HFFc6 (cell line): ENCODE measurements at places on chromosomes 6 and 20.

DNA sequence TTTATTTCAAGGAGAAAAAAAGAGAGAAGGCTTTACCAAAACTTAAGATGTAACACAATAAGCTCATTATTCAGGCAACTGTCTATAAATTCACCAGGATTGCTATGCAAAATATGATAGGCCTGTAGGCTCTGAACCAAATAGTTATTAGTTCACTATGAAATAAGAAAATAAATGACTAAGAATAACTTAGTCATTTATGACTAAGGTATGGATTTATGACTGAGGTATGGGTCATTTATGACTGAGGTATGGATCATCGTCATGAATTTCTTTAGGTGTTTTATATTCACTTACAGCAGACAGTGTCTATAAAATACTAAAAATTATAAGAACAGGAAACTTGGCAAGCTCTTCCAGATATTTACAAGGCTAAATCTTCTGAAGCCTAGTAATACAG lies 52.1 kb upstream of the SNX9 start:
- H3K27ac ChIP-seq, result 0 out of 2 replicates have a peak overlapping the region, but pooled peaks have one; percentile 31
- H3K4me3 ChIP-seq, result no peak overlapping the region
- peak; percentile 51 for DNase-seq
- peaks cover 63% of the 10 kb centered on the region for H3K4me1 ChIP-seq
- H3K36me3 ChIP-seq, result no peaks in the 10 kb centered on the region; the same call in 1 of the 2 replicates

- H3K4me3 ChIP-seq, result no peak overlapping the region
- H3K36me3 ChIP-seq, result peaks cover 17% of the 10 kb centered on the region
- H3K27ac ChIP-seq, result no peak overlapping the region
- no peaks in the 10 kb centered on the region for H3K27me3 ChIP-seq
Measured at GRCh38 chr6:75620381-75621304, 19.0 kb downstream of the SENP6 start.

DNA sequence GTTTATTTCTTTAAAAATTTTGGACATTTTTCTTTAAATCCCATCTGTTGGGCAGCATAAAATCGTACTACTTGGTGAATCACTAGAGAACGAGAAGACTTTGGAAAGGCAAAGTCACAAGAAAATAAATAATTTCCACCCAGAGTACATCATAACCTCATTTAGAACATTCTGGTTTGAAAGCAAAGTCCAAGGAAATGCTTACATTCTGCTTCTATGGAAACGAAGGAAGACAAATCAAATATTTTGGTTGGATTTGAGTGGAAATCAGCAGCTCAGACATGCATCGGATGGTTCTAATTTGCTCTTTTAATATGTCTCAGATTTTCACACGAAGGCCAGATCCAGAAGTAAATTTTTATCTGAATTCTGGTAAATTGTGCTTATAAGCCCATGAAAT lies 60.7 kb upstream of the LTV1 start:
- H3K4me3 ChIP-seq, result no peak overlapping the region
- H3K27ac ChIP-seq, result no peak overlapping the region
- DNase-seq, result no peak
- no peaks in the 10 kb centered on the region; the same call in 1 of the 2 replicates for H3K27me3 ChIP-seq

GRCh38 chr20:60046436-60046835 lies 88.2 kb downstream of the CDH26 start:
- H3K4me3 ChIP-seq, result peak overlapping the region; percentile 59
- peaks cover 74% of the 10 kb centered on the region for H3K4me1 ChIP-seq
- H3K36me3 ChIP-seq, result peaks cover 15% of the 10 kb centered on the region
- peak overlapping the region; percentile 92 for H3K27ac ChIP-seq

- H3K36me3 ChIP-seq, result no peaks in the 10 kb centered on the region
- no peak for DNase-seq
- H3K27me3 ChIP-seq, result peaks cover 1% of the 10 kb centered on the region
Measured at GRCh38 chr20:13278812-13279570, 57.9 kb downstream of the ISM1 start.

- DNase-seq, result no peak
- no peak overlapping the region for H3K4me3 ChIP-seq
- H3K36me3 ChIP-seq, result peaks cover 8% of the 10 kb centered on the region
- peaks cover 4% of the 10 kb centered on the region for H3K27me3 ChIP-seq
Measured at GRCh38 chr6:73679009-73679408, 17.0 kb upstream of the CD109 start.

GRCh38 chr20:56323656-56324055 lies 35.1 kb upstream of the FAM210B start:
- H3K27me3 ChIP-seq, result no peaks in the 10 kb centered on the region; the same call in 1 of the 2 replicates
- no peak for DNase-seq
- no peak overlapping the region for H3K4me3 ChIP-seq
- H3K36me3 ChIP-seq, result no peaks in the 10 kb centered on the region
- H3K4me1 ChIP-seq, result no peaks in the 10 kb centered on the region

GRCh38 chr6:130848945-130849344 lies 21.7 kb downstream of the SMLR1 start:
- DNase-seq, result no peak
- H3K4me1 ChIP-seq, result peaks cover 54% of the 10 kb centered on the region
- no peaks in the 10 kb centered on the region; the same call in none of the 2 replicates for H3K27me3 ChIP-seq
- H3K4me3 ChIP-seq, result no peak overlapping the region
- no peak overlapping the region for H3K27ac ChIP-seq

DNA sequence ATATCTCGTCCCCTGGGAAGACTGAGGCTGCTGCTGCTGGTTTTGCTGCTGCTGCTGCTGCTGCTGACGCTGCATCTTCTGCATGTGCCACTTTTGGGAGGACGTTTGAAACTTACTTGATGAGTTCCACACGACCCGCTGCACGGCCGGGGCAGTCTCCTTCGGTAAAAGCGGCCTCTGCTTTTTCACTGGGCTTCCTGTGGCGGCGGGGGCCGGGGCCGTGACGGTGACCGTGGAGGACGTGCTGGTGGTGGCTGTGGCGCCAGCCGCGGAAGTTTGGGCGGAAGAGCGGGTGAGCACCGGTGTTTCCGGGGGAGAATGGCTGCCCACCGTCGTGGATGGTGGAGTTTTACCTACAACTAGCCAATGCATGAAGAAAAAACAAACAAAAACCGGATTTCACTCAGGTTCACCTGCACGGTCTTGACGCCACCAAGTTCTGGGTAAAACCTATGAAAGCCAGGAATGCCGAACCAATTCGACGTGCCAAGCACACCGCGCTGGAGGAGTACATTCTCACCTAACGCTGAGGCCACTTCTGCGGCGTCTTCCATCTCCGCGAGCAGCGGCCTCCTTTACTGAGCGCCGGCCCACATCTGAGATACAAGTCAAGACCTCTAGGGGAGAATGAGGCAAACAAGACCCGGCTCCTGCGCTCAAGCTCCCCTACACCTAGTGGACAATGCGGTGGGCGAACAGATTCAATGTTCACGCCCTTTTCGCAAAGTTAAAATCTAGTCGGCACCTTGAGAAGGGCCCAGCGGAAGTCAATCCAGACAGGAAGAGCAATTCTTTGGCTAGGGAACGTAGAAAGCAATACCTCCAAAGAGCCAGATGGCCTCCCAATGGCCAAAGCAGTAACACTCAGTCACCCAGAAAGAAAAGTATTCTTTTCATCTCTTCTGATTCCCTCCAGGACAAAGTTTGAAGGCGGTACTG lies 117.5 kb downstream of the ZMYND8 start:
- H3K27ac ChIP-seq, result no peak overlapping the region
- peaks cover 8% of the 10 kb centered on the region; the same call in 1 of the 2 replicates for H3K4me1 ChIP-seq
- no peak for DNase-seq
- no peaks in the 10 kb centered on the region for H3K27me3 ChIP-seq
- H3K36me3 ChIP-seq, result peaks cover 41% of the 10 kb centered on the region

DNA sequence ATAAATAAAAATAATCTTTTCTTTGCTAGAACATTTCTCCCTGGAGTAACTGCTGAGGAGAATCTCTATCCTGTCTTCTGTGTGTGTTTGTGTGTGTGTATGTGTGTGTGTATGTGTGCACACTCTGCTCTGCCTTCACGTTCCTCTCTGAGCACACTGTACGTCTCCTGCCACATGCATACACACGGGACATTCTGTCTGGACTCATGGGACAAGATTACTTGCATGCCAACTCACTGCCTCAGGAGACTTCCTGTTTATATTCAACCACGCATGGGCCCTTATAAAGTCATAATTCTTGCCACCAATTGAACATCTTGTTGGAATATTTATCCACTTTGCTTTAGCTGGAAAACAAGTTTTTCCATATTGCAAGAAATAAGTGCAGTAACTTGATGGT lies 930.6 kb downstream of the KIF16B start:
- peak overlapping the region; percentile 11; the same call in 1 of the 2 replicates for H3K27ac ChIP-seq
- DNase-seq, result peak; percentile 30
- peak overlapping the region; percentile 5; the same call in 1 of the 2 replicates for H3K4me3 ChIP-seq
- no peaks in the 10 kb centered on the region; the same call in 1 of the 2 replicates for H3K27me3 ChIP-seq

DNA sequence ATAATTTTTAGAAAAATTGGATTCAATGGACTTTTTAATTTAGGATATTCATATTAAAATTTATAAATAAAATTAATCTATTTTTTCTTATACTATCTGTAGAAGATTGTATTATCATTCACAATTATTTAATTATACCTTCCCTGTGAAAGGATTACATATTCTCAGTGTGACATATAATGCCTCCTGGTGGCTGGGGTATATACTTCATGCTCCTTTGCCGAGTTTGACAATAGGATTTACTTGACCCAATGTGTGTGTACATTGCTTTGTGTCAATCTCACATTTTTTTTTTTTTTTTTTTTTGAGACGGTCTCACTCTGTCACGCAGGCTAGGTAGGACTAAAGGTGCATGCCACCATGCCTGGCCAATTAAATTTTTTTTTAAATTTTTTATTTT lies 230.0 kb upstream of the CHD6 start:
- no peak overlapping the region for H3K27ac ChIP-seq
- DNase-seq, result no peak
- H3K4me1 ChIP-seq, result no peaks in the 10 kb centered on the region
- no peaks in the 10 kb centered on the region for H3K36me3 ChIP-seq
- H3K27me3 ChIP-seq, result no peaks in the 10 kb centered on the region; the same call in 1 of the 2 replicates
- H3K4me3 ChIP-seq, result no peak overlapping the region

- H3K4me3 ChIP-seq, result peak overlapping the region; percentile 85
- H3K27ac ChIP-seq, result peak overlapping the region; percentile 14; the same call in 1 of the 2 replicates
- no peaks in the 10 kb centered on the region for H3K36me3 ChIP-seq
- H3K4me1 ChIP-seq, result peaks cover 10% of the 10 kb centered on the region
- DNase-seq, result peak; percentile 33
Measured at GRCh38 chr6:170459451-170459850, 93.7 kb downstream of the PSMB1 start.

DNA sequence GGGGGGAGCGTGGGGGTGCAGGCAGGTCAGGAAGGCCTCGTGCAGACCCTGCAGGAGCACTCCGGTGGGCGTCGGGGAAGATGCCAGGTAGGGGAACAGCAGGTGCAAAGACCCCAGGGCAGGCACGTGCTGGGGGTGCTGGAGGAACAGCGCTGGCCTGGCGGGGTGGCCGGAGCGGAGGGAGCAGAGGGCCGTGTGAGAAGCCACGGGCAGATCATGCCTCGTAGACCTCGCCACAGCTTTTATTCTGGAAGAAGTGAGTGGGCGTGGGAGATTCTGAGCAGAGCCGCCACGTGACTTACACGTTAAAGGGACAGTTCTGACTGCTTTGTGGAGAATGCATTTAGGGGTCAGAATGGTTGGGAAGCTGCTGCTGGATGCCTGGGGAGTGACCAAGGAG lies 9.3 kb downstream of the NTSR1 start:
- peaks cover 16% of the 10 kb centered on the region for H3K27me3 ChIP-seq
- no peak overlapping the region for H3K27ac ChIP-seq
- DNase-seq, result no peak
- peaks cover 58% of the 10 kb centered on the region for H3K4me1 ChIP-seq

DNA sequence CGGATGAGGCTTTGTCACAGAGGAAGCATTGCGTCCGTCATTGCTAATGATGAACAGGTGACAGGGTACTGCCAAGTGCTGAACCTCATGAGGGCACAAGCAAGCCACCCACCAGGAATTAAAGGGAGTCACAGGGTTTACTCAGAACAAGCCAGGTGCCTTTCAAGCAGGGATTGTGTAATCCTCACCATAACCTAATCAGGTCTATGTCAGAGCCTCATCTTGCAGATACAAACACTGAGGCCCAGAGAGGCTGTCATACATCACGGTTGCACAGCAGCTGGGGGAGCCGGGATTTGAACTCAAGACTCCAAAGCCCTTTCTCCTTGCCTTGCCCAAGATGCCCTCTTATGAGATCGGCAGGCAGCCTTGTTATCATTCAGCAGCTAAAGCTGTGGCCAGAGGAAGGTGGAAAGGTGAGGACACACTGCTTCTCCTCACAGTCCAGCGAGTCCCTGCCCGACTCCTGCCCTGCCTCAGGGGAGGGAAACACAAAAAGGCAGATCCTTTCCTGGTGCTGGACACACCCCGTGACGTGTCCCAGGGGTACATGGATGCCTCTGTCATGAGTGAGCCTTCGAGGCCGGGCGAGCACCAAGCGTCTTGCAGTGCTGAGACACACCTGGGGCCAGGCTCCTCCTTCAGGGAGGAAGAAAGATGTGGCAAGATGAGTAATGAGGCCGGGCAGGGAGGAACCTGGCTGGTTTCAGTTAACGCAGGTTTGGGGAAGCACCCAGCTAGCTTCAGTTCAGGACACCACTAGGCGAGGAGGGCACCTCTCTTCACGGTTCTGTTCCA lies 214.9 kb downstream of the LY86 start:
- H3K4me1 ChIP-seq, result no peaks in the 10 kb centered on the region
- H3K36me3 ChIP-seq, result peaks cover 7% of the 10 kb centered on the region; the same call in 1 of the 2 replicates
- no peak overlapping the region for H3K27ac ChIP-seq

DNA sequence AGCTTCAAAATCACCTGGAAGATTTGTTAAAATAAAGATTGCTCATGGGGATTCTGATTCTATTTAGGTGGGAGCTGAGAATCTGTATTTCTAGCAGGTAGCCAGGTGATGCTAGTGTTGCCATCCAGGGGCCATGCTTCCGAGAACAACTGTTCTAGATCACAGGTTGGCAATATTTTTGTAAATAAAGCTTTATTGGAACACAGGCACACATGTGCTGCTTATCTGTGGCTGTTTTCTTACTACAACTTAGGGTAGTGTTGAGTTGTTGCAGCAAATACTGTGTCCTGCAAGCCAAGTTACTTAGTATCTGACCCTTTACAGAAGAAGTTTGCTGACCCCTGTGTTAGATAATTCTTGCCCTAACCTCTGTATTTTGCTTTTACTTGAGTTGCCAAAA lies 12.0 kb downstream of the CENPW start:
- H3K36me3 ChIP-seq, result 0 out of 2 replicates have a peak, but pooled peaks cover 5% of the 10 kb centered on the region
- no peak overlapping the region for H3K4me3 ChIP-seq
- H3K27ac ChIP-seq, result no peak overlapping the region
- DNase-seq, result no peak

- peaks cover 62% of the 10 kb centered on the region for H3K4me1 ChIP-seq
- no peaks in the 10 kb centered on the region; the same call in 1 of the 2 replicates for H3K36me3 ChIP-seq
- H3K27ac ChIP-seq, result peak overlapping the region; percentile 93
- H3K4me3 ChIP-seq, result peak overlapping the region; percentile 44
- peaks cover 2% of the 10 kb centered on the region; the same call in 1 of the 2 replicates for H3K27me3 ChIP-seq
Measured at GRCh38 chr6:71248878-71249544, 39.6 kb upstream of the OGFRL1 start.

DNA sequence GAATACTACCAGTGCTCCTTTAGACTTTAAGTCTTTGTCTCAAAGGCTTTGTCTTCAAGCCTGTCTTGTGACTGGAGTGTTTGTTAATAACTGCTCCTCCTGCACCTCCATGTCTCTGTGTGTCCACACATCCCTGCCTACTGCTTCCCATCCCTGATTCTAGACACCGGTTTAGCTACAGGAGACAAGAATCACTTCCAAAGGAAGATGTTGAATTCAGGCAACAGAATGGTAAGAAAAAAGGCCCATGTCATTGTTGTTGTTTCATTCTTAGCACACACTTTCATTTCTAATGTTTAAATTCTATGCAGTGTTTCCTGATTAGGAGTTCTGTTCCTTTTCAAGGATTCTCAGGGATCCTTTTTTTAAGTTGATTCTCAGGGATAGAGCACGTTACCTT lies 293.6 kb upstream of the STXBP5 start:
- DNase-seq, result no peak
- peaks cover 58% of the 10 kb centered on the region for H3K4me1 ChIP-seq
- H3K27me3 ChIP-seq, result peaks cover 2% of the 10 kb centered on the region; the same call in 1 of the 2 replicates
- peaks cover 37% of the 10 kb centered on the region for H3K36me3 ChIP-seq
- no peak overlapping the region for H3K27ac ChIP-seq
